ENCODE measurements at places on chromosomes 1 and 21.

DNA sequence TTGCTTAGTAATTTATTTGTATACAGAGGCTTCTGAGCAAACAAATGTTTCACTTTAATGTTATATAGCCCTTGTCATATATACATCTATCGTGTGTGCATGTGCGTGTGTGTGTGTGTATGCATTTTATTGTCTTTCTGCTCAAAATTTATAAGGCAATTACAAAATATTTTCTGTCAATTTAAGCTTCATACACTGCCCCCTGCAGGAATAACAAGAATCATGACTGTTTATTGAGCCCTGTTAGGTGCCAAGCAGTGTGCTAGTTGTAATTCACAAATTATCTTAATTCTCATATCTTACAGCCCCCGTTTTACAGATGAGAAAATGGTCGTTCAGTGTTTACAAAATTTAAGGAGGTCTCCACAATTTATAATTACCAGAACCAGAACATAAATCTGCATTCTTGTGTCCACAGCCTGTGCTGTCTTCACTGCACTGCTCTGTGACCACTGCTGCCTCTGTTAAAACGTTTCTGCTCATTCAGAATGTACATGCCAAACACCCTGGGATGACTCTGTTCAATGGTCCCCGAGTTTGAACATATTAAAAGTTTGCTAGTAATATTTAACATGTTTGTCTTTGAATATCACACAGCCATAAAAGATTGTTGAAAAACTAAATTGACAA, 181.3 kb downstream of the ATP6V1G3 start:
- no peak for DNase-seq

DNA sequence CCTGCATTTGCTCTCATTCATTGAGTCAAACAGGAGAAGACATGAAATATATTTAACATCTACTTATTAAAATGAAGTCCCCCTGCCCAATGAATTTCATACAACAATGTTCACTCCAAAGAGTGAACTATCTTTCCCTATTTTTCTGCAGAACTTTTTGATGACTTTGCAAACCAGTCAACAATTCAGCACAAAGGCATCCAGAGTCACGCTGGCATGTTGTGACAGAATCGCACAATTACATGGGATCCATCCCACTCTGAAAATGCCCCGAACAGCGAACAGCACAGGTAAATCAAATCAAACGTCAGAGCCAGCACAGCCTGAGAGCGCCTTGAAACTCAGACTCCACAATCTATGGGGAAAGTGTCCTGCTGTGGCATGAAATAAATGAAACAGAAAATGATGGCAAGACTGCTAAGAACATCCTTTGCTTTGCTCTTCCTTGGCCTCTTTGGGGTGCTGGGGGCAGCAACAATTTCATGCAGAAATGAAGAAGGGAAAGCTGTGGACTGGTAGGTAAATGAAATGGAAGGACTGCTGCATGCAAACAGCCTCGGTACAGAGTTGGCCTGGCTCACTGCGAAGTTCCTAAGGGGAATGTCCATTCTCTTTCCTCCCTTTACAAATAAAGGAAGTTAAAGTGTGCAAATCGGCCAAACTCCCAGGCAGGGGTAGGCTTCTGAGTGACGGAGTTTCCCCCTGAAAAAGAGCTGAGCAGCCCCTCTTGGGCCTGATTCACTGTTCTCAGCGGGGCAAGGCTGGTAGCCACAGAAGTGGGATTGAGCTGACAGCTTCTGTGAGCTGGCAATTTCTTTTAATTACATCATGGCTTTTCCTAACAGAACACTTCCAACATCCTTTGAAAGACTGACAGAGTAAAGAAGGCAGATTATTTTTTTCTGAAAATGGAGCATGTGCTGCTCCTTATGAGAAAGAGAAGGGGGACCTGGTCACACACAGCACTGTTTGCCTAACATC, at the start of gene DNASE2B:
Gene DNASE2B (plus strand): TSS at position 310 of the 981 bp plus-strand sequence. CDS start 81 bp downstream, at position 391.
- no peak for DNase-seq

GRCh38 chr1:46457178-46457577, 32.5 kb upstream of the DMBX1 start:
- no peak for DNase-seq

GRCh38 chr1:158022554-158023312, 29.3 kb downstream of the KIRREL1 start:
- no peak for DNase-seq

GRCh38 chr21:26948194-26948593, 18.7 kb downstream of the ADAMTS5 start:
- no peak for DNase-seq

GRCh38 chr1:31605908-31606427, 11.5 kb upstream of the HCRTR1 start:
- DNase-seq, result no peak

GRCh38 chr1:109637446-109637845, 17.8 kb downstream of the AMPD2 start:
- no peak for DNase-seq

DNA sequence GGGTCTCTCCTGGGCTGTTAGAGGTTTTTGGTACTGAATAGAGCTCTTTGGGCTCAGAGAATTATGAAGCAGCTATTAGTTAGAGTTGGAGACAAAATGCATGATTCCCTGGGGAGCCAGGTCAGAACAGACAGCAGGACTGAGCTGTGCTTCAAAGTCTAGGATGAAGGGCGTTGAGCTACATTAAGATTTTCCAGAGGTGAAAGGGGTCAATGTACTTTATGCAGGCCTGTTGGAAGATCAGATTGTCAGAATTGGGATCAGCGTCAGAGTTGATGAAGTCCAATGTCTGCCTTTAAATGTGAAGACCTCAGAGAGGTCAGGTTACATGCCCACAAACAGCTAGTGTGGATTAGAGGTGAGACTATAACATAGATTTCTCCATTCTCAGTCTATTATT, 53.8 kb downstream of the RGS5 start:
- no peak for DNase-seq

GRCh38 chr1:165073185-165074007, 283.1 kb downstream of the LMX1A start:
- DNase-seq, result no peak

DNA sequence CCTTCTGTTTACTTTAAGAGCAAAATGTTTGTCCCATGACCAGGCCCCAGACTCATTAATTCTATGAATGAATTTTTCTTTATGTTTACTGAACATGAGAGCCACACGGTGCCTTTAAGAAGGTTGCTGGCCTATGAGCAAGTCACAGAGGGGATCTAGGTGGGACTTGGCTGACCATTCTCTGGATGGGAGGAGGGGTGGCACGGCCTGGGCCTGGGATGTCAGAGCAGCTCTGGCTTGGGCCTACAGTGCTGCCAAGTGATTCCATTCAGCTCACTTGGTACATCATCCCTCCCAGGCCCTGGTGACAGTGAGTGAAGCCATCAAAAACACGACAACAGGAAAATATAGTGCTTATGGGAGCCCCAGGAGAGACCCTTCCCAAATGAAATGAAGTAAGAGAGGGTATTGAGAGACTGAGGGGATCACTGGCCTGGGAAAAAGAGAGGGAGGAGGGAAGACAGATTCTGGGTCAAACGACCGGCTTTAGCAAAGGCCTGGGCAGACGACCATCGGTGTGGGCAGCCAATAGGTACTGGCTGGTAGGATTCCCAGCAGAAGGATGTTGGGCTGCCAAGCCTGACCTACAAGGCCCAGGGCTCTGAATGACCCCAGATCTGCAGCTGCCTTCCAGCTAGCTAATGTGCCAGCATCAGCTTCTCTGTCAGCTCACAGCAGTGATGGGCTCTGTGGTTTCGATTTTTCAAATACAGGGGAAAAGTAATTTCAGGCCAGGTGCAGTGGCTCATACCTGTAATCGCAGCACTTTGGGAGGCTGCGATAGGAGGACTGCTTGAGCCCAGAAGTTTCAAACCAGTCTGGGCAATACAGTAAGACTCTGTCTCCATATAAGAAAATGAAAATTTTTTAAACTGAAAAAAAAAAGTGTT, 3.3 kb downstream of the TMEM53 start:
- no peak for DNase-seq

DNA sequence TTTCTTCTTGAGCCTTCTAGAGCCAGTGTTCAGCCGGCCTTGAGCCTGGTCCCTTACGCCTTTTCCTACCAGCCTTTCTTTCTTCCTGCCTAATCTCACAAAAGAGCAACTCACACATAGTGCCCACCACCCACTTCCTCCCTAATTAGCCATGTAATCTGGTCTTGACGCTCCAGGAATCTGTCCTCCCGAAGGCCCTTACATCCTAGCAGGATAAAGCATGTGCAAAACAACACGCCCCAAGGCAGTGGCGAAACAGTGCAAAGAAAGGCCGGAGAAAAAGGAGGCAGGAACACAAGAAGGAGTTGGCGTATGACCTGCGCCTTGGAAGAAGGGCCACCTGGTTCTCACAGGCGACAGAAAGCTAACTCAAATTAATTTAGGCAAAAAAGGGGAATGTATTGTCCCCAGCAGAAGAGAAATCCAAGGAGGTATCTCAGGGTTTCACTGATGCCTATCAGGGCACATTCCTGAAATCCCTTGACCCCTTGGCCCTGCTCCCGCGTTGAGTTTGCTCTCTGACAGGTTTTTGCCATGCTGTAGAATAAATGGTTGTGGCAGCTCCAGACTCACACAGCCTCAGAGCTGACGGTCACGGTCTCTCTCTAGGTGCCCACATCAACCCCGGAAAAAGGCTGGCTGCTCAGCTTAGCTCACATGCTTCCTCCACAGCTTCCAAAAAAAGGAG, 79.0 kb downstream of the ZNF281 start:
- DNase-seq, result no peak

- no peak for DNase-seq
Observed at GRCh38 chr1:62361431-62361830, 42.2 kb upstream of the KANK4 start.

GRCh38 chr1:10693497-10694273, 102.8 kb downstream of the CASZ1 start:
- peak; percentile 24 for DNase-seq

GRCh38 chr21:45525910-45526306, 16.3 kb downstream of the SLC19A1 start:
- DNase-seq, result no peak

DNA sequence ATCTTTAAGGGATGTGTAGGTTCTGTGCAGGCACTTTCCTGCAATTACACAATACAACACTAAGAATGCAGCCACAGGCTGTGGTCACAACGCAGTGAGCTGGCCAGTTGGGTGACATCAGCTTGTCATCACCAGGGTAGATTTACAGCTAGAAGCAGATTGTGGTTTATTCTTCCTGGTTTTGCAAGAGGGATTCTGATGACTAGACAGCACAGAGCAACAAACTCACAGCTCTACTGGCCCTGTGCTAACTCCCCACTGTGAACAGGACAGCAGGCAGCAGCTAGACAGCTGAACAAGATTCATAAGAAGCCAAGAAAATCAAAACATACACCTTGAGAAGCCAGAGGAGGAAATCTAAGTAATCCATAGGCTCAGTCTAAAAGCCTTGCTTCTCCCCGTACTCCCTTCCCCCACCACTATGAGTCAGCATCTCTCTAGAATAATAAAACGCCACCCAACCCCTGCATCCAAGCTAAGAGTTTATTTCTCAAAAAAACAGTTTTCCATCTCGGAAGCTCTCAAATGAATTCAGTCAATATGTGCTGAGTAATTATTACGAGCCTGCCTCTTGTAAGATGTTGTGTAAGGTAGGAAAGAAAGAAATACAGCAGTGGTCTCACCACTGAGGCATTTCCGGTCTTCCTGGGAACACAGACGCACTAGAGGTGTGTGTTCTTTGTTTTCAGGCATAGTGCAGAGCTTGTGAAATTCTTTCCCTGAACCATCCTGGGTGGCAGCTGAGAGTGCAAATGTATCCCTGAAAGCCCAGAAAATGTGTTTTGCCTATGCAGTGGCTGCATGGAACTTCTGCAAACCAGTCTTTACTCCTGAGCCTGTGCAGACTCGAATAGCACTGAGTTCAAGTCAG, 162.8 kb downstream of the NTPCR start:
- DNase-seq, result no peak

- DNase-seq, result peak; percentile 59
Observed at GRCh38 chr1:209768354-209768774, 12.5 kb downstream of the TRAF3IP3 start.

- DNase-seq, result no peak
Observed at GRCh38 chr1:202125611-202126010, 2.9 kb downstream of the GPR37L1 start.

DNA sequence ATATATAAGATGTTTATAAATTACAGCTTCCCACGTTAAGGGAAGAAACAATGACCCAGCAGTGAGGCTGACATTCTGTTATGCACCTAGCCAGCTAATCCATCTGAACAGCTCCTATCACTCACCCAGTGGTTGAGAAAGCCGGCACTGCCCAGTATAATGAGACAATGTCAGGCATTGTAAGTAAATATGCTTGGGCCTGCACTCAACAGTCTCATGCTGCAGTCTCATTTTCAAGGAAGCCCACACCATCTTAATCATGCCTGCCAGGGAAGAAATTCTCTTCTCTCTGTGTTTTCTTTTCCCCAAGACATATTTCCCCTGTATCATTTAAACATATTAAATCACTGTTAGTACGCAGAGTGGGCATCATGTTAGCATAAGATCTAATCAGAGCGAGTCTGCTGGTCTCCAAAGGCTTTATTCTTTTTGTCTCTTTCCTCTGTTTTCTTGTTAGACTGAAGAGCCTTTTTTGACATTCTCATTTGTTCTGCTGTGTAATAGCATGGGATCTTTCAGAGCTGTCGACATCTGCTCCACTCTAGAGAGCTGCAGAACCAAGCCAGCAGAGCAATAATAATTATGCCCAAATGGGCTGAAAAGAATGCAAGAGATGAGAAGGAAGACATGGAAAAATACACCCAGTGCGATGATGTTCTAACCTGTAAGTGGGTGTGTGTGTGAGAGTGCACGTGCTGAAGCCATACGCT, 67.6 kb upstream of the SLC22A15 start:
- DNase-seq, result no peak

DNA sequence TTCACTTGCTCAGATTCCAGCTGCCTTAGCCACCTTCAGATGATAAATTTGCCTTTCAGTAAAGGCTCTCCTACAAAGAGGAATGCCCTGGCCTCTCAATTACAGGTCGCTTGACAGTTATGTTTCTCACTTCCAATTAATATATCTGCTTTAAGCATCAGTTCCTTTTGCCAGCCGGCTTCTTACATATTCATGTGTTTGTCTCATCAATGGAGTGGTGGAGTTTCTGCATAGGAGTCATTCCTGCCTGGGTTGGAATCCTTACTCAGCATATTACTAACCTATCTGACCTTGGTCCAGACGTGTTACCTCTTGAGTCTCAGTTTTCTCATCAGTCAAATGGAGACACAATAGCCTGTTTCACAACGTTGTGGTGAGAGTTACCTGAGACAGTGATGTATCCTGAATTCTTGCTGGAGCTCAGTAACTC, 9.4 kb upstream of the SESN2 start:
- DNase-seq, result no peak

GRCh38 chr1:223849352-223850254, 3.9 kb upstream of the TP53BP2 start:
- DNase-seq, result no peak

- no peak for DNase-seq
Observed at GRCh38 chr1:237736372-237737029, 154.2 kb downstream of the ZP4 start.

- DNase-seq, result no peak
Observed at GRCh38 chr1:178120088-178120487, 26.2 kb downstream of the RASAL2 start.

GRCh38 chr1:198267921-198268320, 111.1 kb downstream of the NEK7 start:
- DNase-seq, result no peak

Data from activated T-cell treated with anti-CD3 and anti-CD28 coated beads for 4 hours (primary cell).